ENCODE measurements at places on chromosomes 3 and 15. TPM values are rescaled to one million over a fixed set of nuclear protein-coding genes. Genes with fewer than 3 reads are reported as not detected.

The KIF15 gene
- total RNA-seq: 38.3 TPM

The RBP2 gene
- total RNA-seq: not detected

The ACKR2 gene
- not detected for total RNA-seq

The IL17RB gene
- 3.1 TPM for total RNA-seq

The PLA2G4D gene
- not detected for total RNA-seq

The LRRIQ4 gene
- total RNA-seq: not detected

The CNOT10 gene
- 18.3 TPM for total RNA-seq

The STRC gene
- total RNA-seq: not detected

The USP3 gene
- 35.7 TPM for total RNA-seq

The MYRIP gene
- not detected for total RNA-seq

The SCAANT1 gene
- total RNA-seq: not detected

The LARP6 gene
- 42.2 TPM for total RNA-seq

The CHRNA3 gene
- total RNA-seq: 3.5 TPM

DNA sequence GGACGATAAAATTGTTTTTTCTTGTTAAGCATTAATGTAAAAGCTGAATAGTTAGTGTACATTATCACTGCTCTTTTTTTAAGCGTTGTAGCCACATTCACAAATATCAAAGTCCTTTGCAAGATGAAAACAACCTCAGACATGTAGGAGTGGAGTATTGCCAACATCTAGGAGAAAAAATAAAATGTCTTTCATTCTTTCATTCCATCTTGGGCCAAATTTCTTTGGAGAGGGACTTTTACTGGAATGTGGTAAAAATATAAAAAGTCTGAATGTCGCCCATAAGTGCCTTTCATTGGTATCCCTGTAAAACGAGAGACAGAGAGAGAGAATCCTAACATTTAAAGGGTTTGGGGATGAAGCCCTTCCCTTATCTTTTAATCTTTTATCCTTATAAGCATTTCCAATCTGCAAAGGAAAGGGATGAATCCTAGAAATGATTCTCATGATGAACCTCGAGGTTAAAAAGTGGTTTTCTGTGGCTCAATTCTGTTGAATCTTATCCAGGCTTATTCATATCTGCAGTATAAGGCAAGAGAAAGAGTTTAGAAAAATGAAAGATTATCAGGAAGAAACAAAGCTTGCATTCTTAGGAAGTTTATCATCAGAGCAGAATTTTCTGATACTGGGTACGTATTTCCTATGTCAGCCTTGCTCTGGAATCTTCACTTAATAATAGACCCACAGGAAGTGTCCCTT lies 1031.7 kb downstream of the MCTP2 start:
- DNase-seq: no peak

DNA sequence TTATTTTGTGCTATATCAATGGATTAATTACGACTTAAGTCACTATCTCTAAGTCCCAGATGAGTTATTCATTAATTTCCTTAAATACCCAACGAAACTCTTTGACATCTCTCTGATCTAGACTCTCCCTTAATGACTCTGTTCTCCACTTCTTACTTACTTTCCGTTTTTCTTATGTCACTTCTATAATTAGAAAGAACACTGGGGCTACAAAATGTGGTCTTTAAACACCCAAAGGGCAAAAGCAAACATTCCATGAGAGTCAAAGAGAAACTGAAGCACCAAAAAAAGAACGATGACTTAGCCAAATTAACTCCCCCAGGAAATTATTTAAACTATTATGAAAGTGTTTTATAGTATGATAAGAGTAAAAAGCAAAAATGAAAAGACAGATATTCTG lies 166.4 kb upstream of the UBE2E2 start:
- DNase-seq: no peak

GRCh38 chr15:77019521-77020331 lies 24.8 kb downstream of the PSTPIP1 start:
- DNase-seq: peak; percentile 46

- DNase-seq: no peak
Observed at GRCh38 chr3:160546727-160547126, 18.6 kb downstream of the KPNA4 start.

GRCh38 chr3:18228060-18228459 lies 197.1 kb downstream of the SATB1 start:
- DNase-seq: no peak

DNA sequence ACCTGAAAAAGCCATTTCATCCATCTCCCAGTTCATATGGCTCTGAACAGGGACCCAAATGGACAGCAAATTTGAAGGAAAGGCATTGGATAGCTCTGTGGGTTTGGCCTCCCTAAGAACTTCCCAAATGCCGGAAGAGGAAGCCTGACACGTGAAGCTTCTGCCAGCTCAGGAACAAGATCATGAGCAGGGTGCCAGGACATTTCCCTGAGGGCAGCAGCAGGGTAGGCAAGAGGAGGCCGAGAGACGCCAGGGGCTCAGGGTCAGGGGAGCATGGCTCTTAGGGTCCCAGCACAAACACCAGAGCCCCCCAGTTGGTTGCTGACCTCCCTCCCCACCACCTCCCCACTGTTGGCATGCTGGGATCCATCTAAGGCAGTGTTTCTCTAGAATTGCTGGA lies 187.5 kb downstream of the MEGF11 start:
- DNase-seq: no peak

GRCh38 chr3:143503325-143503885 lies 344.9 kb downstream of the SLC9A9 start:
- DNase-seq: no peak

DNA sequence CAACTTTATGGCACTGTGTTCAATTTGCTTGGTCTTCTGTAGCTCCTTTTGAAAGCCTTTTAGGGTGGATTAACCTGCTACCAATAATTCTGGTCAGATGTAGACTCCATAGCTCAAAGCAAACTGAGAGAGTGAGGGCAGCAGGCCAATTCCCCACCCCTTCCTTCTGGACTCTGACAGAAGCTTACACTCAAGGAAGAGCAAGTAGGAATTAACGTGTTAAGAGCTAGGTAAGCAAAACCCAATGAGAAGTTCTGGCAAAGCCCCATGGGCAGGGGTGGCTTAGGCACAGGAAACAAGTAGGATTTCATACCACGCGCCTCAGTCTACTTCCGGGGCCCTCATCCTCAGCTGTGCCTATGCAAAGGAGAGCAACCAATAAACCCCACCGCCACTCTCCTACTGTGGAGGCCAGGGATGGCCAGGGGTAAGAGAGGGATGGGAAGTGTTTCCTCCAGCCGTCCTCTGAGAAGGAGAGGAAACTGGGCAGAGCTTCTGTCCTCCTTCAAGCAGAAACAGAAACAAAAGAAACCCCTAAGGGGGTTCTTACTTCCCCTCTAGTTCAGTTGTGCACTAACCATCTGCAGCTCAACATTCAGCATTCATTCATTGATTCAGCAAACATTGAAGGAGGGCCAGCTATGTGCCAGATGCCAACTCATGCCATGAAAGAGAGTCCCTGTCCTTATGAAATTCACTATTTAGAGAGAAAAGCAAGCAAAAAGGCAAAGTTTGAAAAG lies 12.6 kb downstream of the CCR5 start:
- DNase-seq: no peak

- DNase-seq: no peak
Observed at GRCh38 chr3:53217175-53217574, 38.6 kb downstream of the TKT start.

DNA sequence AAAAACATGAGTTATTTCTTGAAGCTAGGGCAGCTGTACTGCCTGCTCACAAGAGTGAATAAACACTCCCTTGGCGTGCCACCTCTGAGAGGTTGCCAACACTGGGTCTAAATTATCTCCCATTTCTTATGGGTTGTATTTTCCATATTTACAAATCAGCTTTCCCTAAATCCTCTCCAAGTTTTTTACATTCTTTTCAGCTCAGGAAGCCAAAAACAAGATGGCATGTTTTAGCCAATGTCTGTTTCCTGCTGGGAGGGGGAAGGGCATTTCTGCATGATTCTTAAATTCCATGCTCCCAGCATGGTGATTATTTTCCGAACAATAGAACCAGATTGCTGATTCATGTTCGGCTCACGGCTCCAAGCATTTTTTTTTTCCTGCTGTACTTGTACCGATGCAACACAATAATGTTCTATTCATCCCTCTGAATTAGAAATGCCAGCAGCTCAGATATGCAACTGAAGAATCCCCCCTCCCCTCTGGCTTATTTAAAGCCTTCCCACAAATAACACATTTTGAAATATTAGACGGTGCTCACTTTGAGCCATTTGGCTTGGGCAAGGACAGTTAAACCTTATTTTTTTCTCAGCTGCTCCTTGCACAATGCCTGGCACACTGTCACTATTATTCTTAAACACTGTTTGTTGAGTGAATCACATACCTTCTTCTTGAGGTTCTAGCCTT lies 252.5 kb downstream of the THRB start:
- peak; percentile 60 for DNase-seq

- DNase-seq: no peak
Observed at GRCh38 chr3:146953511-146953981, 348.4 kb upstream of the PLSCR5 start.

DNA sequence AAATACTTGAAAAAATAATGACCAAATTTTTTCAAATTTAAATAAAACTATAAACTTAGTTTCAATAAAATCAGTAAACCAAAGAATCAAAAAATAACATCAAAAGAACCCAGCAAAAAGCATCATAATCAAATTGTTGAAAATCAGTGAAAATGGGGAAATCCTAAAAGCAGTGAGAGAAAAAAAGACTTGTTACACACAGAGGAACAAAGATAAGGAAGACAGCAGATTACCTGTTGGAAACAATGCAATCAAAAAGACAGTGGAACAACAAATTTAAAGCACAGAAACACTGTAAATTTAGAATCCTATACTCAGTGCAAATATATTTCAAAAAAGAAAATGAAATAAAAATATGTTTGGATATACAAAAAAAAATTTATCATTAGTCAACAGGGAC lies 156.2 kb upstream of the LMCD1 start:
- no peak for DNase-seq

DNA sequence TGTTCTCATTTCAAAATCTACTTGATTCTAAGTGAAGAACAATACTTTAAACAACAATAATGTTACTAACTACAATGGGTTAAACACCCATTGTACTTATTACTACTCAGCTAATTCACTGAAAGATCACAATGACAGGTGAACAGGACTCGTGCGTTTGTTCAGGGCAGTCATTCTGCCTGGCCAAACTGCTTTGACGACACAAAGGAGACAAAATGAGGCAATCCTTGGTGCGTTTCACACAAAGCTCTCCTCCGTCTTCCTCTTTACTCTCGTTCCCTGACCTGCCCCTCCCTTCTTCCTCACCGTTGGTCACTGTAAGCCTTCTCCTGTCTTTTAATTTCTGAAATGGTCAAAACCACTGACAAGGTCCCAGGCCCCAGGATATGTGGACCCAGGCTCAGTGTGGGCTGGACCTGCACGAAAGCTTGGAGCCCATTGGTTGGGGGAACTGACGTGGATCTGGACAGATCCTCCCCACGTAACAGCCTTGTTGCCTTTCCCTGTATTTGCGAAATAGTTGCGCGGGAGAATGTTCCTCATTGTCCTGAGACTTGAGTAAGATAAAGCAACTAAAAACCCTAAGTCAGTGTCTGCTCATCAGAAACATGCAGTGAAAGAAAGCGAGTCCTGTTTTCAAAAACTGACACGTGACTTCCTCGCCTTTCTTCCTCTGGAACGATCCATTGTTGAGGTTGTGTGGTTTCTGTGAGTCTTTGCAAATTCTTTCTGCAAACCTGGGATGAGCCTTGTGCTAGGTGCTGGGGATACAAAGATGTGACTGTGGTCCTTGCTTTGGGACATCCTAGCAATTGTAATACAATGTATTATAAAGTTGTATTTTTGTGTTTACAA lies 147.1 kb upstream of the RGMA start:
- DNase-seq: no peak

GRCh38 chr3:66052721-66053549 lies 14.2 kb upstream of the MAGI1 start:
- no peak for DNase-seq

DNA sequence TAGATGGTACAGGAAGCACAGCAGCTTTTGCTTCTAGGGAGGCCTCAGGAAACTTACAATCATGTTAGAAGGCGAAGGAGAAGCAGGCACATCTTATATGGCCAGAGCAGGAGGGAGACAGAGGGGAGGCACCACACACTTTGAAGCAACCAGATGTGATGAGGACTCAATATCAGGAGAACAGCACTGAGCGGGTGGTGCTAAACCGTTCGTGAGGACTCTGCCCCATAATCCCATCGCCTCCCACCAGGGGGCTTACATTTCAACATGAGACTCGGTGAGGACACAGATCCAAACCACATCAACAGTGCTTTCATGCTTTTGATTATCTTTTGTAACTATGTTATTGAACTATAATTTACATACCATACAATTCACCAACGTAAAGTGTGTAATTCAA lies 7.6 kb upstream of the TMEM44 start:
- peak; percentile 66 for DNase-seq

GRCh38 chr3:192444096-192444790 lies 283.1 kb downstream of the FGF12 start:
- peak; percentile 77 for DNase-seq

DNA sequence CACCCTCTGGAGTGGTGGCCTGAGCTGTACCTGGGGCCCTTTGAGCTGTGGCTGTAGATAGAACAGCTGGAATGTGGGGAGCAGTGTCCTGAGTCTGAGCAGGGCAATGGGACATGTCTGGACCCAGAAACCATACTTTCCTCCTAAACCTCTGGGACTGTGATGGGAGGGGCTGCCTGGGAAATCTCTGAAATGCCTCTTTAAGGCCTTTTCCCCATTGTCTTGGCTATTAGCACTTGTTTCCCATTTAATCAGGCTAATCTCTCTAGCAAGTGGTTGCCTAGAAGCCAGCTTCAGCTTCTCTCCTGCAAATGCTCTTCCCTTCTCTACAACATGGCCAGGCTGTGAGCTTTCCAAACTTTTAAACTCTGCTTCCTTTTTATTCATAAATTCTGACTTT lies 58.5 kb upstream of the SPATA16 start:
- no peak for DNase-seq

DNA sequence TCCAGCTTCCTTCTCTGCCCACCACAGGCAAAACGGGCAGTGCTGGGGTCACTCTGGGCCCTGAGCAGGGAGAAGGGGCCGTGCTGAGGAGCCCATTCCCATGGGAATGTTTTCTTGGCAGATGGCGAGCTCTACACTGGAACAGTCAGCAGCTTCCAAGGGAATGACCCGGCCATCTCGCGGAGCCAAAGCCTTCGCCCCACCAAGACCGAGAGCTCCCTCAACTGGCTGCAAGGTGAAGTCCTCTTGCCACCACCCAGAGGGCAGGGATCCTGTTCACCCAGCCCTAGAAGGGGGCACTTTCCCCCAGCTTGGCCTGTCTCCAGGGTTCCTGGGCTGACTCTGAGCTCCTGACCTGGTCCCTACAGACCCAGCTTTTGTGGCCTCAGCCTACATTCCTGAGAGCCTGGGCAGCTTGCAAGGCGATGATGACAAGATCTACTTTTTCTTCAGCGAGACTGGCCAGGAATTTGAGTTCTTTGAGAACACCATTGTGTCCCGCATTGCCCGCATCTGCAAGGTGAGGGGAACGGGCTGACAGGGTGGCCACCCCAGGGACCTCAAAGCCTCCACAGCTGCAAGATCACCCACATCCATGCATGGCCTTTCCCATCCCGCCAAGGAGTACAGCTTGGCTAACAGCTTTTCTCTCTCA lies 12.4 kb downstream of the CIB1 start:
- peak; percentile 82 for DNase-seq

Measured in Daoy (cell line).